ENCODE measurements at places on chromosomes 3 and 15.
A peak's percentile ranks its signal among the peaks of the same experiment; 100 is the strongest.

GRCh38 chr3:125552401-125552800, 32.4 kb upstream of the SNX4 start:
- DNase-seq, result no peak
- no peaks in the 10 kb centered on the region for H3K27me3 ChIP-seq
- no peaks in the 10 kb centered on the region for H3K4me1 ChIP-seq
- no peak overlapping the region for H3K4me3 ChIP-seq

- no peak overlapping the region for H3K4me3 ChIP-seq
- no peaks in the 10 kb centered on the region for H3K4me1 ChIP-seq
- H3K36me3 ChIP-seq, result no peaks in the 10 kb centered on the region
- H3K27me3 ChIP-seq, result no peaks in the 10 kb centered on the region
These were observed 64.9 kb upstream of the RAD18 start for GRCh38 chr3:9028134-9028533.

DNA sequence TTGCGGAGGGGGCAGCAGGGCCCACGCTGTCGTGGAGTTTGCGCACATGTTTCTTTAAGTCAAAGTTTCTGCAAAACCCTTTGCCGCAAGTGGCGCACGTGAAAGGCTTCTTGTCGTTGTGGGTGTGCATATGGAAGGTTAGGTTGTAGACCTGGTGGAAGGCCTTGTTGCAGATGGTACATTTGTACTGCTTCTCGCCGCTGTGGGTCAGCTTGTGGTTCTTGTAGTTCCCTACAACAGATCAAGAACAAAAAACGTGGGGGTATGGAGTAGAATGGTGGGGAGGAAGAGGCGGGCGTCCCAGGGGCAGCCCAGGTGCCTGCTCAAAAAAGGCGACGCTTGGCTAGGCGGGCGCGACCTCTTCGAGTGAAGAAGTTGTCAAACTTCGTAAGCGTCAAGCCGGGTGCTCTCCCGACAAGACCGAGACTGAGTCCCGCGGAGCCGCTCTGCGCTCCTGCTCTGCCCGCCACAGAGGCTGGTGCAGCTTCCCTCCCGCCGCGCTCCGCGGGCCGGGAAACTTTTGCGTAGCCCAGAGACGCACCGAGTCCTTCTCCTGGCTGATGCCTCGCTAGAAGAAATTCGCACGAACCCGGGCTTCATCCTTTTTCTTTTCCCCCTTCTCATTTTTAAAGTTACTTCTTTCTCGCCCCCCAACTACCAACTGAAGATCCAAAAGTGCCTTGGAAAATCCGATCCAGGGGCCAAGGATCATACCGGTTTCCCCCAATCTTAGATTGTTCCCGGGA, 3.1 kb downstream of the FEZF2 start:
- H3K4me1 ChIP-seq, result no peaks in the 10 kb centered on the region
- peak overlapping the region; percentile 33 for H3K27ac ChIP-seq
- no peak for DNase-seq
- H3K27me3 ChIP-seq, result peaks cover 91% of the 10 kb centered on the region
- H3K36me3 ChIP-seq, result peaks cover 3% of the 10 kb centered on the region
- peak overlapping the region; percentile 41 for H3K4me3 ChIP-seq

- no peaks in the 10 kb centered on the region for H3K27me3 ChIP-seq
- H3K36me3 ChIP-seq, result no peaks in the 10 kb centered on the region
- H3K4me3 ChIP-seq, result no peak overlapping the region
- H3K4me1 ChIP-seq, result peaks cover 3% of the 10 kb centered on the region
- DNase-seq, result no peak
- H3K27ac ChIP-seq, result no peak overlapping the region
These were observed 51.2 kb downstream of the UBE2E2 start for GRCh38 chr3:23254282-23254681.

GRCh38 chr3:22734756-22735155, 468.4 kb upstream of the UBE2E2 start:
- H3K27ac ChIP-seq, result no peak overlapping the region
- DNase-seq, result no peak

DNA sequence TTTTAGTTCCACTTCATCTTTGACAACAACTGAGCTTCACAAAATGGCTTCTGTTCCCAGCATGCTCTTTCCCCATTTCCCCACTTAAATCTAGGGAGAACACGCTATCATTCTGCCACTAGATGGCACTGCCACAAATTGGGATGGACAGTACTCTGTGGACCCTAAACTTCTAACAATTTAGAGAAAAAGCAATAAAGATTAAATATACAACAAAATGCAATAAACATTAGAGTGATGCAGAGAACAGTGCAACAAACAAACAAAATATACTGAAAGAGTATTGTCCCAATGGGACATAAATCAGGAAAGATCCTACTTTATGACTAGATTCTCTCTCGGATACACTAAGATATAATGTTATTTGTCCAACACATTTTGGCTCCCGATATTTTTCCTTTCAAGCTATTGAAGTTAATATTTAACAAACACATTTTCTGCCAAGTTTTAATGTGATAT, 169.7 kb upstream of the TMCO5A start:
- H3K4me3 ChIP-seq, result no peak overlapping the region
- H3K27me3 ChIP-seq, result no peaks in the 10 kb centered on the region
- H3K4me1 ChIP-seq, result peaks cover 2% of the 10 kb centered on the region
- no peak overlapping the region for H3K27ac ChIP-seq
- peak; percentile 15 for DNase-seq

Data from activated CD4-positive, alpha-beta T cell treated with anti-CD3 and anti-CD28 coated beads, Interleukin-2, amount 10 ng/mL, durations not matched to agents 7 days and 5 days (primary cell).